ENCODE measurements at places on chromosomes 2 and 18.

DNA sequence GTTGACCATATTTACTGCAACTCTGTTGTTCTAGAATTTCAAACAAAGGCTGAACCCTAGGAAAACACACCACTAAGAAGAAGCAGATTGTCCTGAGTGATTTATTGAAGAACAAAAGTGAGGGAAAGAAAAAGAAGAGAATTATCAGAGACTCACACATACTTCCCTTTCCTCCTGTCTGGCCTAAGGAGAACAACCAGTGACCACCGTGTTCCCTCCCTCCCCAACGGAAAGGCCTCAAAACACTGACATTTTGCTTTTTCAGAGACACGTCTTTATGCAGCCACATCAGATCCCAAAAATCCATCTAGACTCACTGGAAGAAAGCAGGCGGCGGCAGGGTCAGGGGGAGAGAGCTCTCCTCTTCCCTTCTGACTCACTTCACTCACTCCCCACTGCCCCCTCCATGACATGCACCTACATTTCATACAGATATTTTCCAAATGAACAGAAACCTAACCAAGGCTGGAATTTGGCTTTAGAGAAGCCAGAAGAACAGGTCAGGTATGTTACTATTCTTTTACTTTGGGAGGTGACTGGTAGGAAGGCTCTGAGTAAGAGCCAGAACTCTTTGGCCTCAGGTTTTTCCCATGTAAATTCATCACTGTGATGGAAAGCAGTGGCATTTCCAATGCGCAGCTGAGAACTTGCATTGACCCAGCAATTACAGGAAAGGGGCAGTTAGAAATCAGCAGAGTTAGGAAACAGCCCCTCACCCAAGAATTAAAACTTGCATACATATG lies 169.9 kb downstream of the BCL11A start:
- no peak for DNase-seq

- no peak for DNase-seq
These were observed 7.8 kb upstream of the ETAA1 start for GRCh38 chr2:67389286-67389685.

DNA sequence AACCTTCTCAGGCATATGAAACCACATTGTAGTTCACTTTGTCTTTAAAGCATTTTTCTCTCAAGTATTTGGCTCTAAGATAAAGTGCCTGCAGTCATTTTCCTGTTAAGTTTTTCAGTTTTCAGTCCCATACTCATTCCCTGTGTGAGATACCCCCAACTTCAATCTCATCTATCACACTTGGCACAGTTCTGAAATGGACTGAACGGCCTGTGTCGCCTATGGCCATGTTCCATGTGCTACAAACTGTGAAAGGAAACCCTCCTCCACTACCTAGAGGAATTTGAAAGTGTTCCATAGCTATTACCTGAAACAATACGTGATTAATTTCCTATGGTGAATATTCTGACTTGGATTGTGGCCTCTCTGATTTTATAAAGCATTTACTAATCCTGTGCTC lies 319.1 kb downstream of the CTNNA2 start:
- DNase-seq = no peak

GRCh38 chr2:101518578-101519492 lies 43.9 kb upstream of the RFX8 start:
- no peak for DNase-seq

GRCh38 chr2:19559596-19560240 lies 201.3 kb upstream of the OSR1 start:
- no peak for DNase-seq

DNA sequence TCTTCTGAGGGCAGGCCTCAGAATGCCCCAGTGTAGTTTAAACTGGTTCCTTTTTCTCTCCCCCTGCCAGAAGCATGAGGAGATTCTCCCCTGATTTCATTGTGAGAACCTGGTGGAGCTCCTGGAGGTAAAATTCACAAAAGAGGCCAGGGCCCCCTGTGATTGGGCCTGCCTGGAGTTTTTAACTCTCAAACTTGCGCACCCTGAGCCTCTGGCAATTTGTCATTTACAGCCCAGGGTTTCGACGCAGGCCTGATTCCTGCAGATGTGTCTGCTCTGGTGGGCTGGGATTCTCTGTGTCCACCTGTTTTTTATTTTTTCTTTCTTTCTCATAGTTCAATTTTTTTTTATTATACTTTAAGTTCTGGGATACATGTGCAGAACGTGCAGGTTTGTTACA lies 157.9 kb downstream of the ASB1 start:
- DNase-seq = no peak

- no peak for DNase-seq
These were observed 100.5 kb upstream of the ODC1 start for GRCh38 chr2:10548626-10549025.

- DNase-seq = no peak
These were observed 10.5 kb downstream of the COPS8 start for GRCh38 chr2:237096201-237096600.

- peak; percentile 69 for DNase-seq
These were observed 11.4 kb upstream of the MAPRE2 start for GRCh38 chr18:35029770-35030169.

- no peak for DNase-seq
These were observed 149.0 kb upstream of the KCTD1 start for GRCh38 chr18:26697186-26697884.

DNA sequence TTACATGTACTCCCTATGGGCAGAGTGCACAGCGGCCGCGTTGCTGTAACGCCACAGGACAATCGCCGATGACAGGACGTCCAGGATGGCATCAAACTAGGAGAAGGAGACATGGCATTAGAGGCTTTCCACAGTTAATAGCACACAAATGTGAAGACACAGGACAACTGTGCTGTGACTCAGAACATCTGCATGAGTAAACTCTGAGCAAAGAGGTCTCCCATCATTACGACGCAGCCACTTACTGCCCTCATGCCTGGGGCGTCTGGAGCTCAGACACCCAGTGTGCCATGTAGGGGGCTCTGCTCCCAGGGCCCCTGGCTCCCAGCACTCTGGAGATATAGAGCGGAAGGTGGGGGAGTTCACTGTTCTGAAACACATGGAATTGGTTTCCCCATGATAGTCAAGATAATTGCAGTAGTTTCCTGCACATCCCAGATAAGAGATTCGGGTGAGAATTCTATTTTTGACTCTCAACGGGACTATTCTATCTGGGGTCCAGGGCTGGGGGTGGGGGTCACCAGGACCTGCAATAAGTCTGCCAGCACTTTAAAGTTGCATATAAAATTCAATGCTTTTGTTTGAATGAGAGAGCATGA lies 168.1 kb downstream of the TMEM163 start:
- no peak for DNase-seq

DNA sequence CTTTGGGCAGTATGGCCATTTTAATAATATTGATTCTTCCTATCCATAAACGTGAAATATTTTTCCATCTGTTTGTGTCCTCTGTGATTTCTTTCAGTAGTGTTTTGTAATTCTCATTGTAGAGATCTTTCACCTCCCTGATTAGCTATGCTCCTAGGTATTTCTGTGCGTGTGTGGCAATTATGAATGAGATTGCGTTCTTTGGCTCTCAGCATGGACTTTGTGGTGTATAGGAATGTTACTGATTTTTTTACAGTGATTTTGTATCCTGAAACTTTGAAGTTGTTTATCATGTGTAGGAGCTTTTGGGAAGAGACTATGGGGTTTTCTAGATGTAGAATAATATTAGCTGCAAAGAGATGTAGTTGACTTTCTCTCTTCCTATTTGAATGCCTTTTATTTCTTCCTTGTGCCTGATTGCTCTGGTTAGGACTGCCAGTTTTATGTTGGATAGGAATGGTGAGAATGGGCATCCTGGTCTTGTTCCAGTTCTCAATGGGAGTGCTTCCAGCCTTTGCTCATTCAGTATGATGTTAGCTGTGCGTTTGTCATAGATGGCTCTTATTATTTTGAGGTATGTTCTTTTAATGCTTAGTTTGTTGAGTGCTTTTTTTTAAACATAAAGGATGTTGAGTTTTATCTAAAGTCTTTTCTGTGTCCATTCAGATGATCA lies 27.0 kb upstream of the THUMPD2 start:
- no peak for DNase-seq

DNA sequence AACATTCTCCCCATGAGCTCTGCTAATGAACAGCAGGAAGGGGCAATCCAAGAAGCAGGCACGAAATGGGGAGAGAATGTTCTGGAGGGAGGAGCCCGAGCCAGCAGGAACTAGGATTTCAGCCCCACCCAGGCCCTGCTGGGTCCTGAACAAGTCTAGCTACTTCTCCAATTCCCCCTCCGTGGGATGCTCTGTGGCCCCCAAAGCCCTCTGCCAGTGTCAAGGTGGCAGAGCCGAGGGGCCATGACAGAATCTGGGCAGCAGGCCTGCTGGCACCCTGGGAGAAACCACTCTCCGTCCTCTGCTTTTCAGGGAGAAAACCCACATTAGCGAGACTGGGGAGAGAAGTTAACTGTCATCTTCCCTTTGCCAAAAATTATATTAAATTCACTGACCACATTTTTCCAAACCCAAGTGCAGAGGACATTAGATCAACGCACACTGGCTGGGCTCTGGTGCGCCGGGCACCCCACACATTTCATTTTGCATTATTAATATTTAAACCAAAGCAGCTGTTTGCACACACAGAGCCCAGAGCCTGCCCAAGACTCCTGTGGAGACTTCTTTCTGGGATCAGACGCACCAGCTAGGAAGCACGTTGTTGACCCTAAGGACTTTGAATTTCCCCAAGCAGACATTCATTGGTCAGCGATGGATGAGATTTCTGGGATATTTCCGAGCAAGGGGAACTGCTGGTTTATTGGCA lies 80.2 kb upstream of the PKDCC start:
- no peak for DNase-seq

GRCh38 chr18:3219631-3220335 lies at the start of gene MYOM1:
Gene MYOM1 (minus strand): TSS chr18:3219968. CDS start chr18:3215223, 4,745 bp downstream.
- DNase-seq = no peak

GRCh38 chr2:25557179-25558036 lies 116.0 kb downstream of the DTNB start:
- no peak for DNase-seq

- no peak for DNase-seq
These were observed 1.4 kb downstream of the ASB3 start for GRCh38 chr2:53785366-53785765.

- DNase-seq = no peak
These were observed 384.3 kb upstream of the LYPD1 start for GRCh38 chr2:133054297-133054696.

DNA sequence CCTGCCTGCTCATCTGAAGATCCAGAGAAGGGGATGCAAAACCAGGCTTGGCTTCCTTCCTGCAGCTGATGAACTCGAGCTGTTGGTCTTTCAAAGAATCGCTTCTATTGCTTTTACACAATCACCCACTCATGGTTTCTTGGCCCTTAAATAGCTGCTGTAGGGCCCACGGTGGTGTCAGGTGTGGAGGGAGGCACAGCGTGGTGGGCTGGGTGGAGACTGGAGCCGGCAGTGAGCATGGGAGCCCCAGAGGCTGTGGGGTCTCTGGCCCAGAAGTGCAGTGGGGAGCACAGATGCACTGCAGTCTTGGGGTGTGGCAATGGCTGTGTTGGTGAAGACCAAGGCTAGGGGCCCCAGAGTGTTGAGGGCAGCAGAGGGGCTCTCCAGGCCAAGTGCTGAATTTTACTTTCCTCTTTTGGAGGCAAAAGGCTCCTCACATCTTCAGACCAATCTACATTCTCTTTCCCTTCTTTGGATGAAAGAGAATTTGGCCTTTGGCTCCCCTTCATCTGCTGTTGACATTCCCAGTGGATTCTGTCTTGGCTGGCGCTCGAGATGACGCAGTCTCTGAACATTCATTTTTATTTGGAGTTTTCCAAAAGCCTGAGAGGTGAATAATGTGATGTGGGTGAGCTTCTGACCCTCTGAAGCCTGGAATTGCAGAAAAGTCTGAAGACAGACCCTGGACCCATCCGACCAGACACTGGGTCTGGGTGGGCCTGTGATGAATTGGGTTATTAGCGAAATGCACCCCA lies 70.1 kb upstream of the ASB18 start:
- no peak for DNase-seq

DNA sequence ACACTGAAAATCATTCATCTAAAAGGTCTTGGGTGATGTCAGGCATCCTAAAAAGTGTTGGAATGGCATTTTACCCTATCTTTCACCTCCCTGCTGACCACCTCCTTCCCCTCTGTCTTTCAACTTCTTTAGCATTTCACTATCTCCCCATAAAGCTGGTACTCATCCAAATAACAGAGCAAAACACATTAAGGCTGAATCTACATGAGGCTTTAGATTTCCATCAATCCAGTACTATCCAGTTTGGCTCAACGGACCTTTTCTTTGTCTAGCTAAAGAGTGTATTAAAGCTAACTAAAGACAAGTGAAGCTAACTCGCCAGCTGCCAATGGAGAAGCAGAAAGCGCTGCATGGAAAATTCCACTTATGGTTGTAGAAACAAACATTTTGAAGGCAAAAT lies 122.5 kb upstream of the NCKAP5 start:
- DNase-seq = no peak

- peak; percentile 2 for DNase-seq
These were observed 135.3 kb downstream of the INSIG2 start for GRCh38 chr2:118223511-118223991.

DNA sequence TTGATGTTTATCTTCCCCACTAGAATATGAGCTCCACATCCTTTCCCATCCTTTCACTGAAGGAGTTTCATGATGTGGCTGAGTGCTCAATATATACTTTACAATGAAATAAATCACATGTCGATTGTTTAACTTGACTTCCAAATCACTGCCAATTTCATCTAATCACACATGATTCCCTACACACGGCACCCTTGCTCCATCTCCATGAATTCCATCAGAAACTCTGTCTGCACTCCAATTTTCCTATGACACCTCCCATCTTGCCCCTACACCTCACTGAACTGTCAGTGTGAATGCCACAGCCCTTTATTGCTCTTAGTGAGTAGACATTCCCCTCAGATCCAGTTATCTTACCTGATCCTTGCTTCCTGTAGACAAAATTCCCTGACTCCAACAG lies 366.0 kb downstream of the CMPK2 start:
- DNase-seq = no peak

- DNase-seq = no peak
These were observed 38.8 kb upstream of the TMEM18 start for GRCh38 chr2:715854-716560.

DNA sequence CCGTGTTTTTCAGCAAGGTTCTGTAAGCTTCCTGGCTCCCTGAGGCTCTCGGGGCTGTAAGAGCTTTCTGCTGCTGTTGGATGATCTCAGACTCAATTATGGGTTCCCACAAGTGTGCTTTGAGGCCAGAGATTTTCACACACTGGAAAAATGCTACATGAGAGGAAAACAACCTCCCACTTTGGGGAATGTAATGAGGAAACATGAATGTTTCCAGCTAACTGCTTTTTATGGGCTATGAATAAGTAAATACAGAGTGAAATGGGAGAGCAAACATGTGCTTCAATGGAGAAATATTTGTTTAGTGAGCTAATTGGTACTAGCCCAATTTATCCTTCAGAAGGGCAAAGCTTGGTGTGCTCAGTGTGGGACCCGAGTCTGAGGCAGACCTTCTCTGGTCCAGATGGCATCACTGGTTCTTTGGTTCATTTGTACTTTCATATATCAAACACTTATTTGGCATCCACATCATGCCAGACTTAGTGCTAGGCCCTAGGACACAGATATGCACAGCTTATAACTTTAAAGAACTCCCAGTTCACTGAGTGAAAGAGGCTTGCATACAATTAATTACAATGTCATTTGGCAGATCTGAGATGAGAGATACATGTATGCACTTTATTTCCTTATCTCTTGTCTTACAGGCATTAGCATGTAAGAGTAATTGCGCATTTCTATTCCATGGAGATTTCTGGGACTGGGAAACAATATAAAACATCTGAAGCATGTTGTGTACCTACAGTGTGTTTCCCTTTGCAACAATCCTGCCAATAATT lies 248.8 kb downstream of the RDH14 start:
- no peak for DNase-seq

All from T-helper 1 cell (primary cell).